ENCODE measurements at places on chromosomes 6 and 20.

GRCh38 chr6:163583558-163583957 is 169.0 kb downstream of the QKI start:
- DNase-seq: no peak

DNA sequence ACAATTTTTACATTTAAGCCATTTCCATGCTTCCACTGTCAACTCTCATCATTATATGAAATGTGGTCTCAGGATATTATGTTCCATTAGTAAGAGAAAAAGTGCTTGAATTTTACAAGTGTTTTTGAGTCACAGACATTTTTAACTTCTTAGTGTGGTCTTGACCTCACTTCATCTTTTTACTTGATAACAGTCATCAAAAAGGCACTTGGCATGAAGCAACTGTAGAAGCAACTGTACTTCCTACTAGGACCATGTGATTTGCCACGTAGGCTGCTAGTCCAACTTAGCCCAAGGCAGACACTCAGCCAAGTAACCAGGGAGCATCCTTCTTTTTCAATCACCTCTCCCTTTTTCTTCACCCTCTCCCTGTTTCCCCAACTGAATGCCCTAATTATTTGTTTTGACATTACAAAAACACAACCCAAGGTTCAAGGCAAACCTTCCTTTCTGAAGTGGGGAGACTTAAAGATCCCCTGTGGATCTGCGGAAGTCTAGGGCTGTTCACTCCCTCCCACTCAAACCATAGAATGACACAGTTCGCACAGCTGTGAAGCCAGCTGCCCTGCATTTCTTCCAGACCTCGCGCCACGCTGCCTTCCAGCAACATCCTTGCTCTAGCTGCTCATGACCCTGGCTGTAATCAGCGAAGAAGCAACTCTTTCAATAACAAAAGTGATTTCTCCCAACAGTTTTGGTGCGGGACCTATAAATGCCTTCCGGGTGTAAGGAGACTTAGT is 45.0 kb downstream of the PHACTR1 start:
- DNase-seq: no peak

DNA sequence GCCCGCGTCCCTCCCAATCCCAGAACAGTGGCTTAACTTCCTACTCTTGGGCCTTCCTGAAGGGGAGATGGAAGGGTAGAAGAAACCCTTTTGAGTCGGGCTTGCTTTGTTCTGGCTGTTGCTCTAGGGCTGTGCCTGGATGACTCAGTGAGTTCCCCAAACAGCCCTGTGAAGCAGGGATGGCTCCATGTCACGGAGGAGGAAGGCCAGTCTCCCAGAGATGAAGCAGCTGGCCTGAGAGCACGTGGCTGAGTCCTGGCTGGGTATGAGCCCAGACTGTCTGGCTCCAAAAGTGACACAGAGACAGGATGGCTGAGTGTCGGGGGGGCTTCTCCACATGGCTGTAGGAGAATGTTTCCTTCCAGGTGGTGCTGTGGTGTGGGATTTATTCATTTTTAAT is 4.6 kb downstream of the SYTL3 start:
- DNase-seq: no peak

- DNase-seq: no peak
These were observed 48.1 kb downstream of the JPH2 start for GRCh38 chr20:44138867-44139266.

GRCh38 chr6:149729824-149730223 is 11.9 kb upstream of the LATS1 start:
- no peak for DNase-seq

DNA sequence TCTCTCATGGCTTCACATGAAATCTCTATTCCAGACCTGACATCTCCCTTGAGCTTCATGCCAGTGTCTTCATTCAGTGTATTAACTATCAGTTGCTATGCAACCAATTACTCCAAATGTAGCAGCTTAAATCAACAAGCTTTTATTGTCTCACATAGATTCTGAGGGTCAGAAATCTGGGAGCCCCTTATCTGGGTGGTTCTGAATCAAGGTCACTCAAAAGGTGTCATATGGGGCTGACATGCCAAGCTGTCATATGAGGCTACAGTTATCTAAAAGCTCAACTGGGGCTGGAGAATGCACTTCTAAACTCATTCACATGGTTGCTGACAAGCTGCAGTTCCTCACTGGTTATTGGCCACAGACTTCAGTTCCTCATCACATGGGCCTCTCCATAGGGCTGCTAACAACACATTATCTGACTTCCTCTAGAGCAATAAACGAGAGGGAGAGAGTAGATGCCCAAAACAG is 7.3 kb upstream of the CGA start:
- DNase-seq: no peak

- no peak for DNase-seq
These were observed 38.5 kb downstream of the SUN5 start for GRCh38 chr20:32965581-32966373.

- DNase-seq: no peak
These were observed 123.0 kb downstream of the AIG1 start for GRCh38 chr6:143183666-143184065.

DNA sequence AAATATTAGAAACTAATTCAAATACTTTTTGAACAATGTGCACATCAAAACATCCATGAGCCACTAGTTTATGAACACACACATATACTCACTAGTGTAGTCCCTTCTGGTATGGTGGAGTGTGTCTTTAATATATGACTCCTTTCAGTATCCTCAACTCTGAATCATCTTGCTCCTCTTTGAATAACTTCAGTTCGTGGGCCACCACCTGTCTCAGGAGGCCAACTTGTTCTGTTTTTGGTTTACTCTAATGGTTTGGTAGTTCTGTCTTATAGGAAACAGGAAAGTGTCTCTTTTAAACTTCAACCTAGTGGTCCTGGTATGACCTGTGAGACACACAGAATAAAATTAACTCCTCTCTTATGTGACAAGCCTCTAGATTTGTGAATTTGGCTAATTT is 55.6 kb downstream of the ZNF292 start:
- no peak for DNase-seq

DNA sequence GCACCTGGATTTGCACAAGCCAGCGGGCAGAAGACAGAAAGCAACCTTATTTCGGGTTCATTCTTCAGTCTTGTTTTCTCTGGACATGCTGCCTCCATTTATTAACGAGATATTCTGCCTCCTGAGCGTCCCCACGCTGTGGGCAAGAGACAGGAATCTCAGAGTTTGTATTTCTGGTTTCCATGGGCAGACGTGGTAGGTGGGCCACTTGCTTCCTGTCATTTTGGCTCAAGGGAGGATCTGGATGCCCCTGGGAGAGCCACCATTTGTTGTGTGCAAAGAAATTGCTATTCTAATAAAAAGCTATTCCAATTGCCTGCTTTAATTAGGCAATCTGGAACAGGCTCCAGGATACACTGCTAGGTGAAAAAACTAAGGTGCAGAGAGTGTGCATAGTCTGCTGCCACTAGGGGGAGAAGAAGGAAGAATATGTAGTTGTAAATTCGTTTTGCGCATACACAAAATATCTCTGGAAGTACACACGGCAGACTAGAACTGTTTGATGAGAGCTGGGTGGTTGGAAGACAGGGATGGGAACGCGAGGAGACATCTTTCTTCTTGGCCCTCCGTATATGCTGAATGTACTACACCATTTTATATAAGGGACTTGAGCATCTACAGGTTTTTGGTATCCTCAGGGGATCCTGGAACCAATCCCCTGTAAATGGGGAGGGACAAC is 30.1 kb upstream of the SLC16A10 start:
- DNase-seq: peak; percentile 45

DNA sequence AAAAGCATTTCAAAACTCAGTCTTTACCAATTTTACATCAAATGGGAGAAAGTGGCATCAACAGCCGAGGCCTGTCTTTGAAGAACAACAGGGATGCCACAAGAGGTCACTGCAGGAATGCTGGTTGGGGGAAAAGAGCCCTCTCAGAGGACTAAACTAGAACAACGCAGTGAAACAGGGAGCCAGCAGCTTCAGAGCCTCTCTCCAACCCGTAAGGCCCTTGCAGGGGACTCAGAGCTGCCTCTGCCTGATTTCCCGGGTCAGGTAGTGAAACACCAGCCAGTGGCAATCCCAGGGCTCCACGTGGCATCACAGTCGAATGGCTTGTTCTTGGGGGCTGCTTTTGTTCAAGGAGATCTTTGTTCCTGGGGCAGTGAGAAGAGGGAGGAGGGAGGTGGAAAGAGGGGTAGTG is 55.0 kb upstream of the KCNK16 start:
- DNase-seq: no peak

GRCh38 chr20:25399037-25399430 is 8.4 kb upstream of the ABHD12 start:
- DNase-seq: peak; percentile 9

GRCh38 chr20:23020230-23021018 is 14.7 kb upstream of the SSTR4 start:
- DNase-seq: no peak

DNA sequence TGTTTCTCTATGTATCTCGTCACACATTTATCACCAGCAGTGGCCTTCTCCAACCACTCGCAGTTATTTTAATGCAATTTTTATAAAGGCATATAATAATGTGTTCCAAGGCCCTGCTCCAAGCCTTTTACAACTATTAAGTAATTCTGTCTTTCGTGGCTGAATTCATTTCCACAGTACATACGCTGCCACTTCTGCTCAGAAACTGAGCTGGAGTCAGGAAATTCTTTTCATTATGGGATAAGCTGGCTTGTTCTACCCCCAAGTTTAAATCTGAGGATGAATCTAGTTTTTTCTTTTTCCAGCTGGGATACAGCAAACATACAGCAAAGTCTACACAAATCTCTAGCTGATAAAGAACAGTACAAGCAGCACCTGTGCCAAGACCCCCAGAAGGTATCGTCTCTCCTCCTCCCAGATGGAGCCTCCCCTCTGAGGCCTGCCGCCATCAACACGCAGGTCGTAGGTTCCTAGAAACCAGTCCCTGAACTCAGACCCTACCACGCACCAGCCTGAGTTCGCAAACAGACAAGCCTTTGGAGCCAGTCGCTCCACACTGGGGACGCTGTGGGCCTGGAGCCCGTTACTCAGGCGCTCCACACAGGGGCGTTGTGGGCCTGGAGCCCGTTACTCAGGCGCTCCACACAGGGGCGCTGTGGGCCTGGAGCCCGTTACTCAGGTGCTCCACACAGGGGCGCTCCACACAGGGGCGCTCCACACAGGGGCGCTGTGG is 263.5 kb downstream of the THBS2 start:
- no peak for DNase-seq

- no peak for DNase-seq
These were observed 174.5 kb downstream of the LINC00237 start for GRCh38 chr20:20931632-20932031.

GRCh38 chr6:164014346-164015087 is 600.0 kb downstream of the QKI start:
- no peak for DNase-seq

DNA sequence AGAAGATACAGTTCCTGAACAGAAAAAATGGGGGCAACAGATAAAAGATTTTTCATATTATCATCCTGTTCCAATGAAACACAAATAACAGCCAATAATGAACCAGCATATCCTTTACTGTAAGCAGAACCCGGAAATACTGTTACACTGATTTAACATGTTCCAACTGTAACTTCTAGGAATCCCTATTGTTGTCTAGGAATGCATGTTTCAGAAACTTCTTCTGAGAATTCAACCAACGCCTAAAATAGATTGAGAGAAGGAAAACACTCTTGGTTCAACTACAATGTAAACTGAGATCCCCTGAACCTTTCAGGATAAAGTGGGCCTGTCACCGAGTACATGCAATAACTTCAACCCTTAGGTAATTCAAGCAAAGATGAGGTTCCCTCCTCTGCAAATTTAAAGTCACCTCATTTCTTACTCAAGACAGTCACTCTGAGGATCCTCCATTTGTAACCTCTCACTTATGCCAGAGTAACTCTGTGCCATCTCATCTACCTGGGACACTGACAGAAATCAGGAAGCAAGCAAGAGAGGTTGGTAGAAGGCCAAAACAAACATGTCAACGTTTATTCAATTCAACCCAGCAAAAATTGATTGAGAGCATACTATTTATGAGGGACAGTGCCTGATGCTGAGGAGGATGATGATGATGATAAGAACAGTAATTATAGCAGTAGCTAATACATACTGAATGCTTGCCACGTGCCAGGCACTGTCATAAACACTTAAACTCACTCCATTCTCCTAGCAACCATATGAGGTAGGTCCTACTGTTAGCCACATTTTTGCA is 14.1 kb downstream of the UBE3D start:
- no peak for DNase-seq

DNA sequence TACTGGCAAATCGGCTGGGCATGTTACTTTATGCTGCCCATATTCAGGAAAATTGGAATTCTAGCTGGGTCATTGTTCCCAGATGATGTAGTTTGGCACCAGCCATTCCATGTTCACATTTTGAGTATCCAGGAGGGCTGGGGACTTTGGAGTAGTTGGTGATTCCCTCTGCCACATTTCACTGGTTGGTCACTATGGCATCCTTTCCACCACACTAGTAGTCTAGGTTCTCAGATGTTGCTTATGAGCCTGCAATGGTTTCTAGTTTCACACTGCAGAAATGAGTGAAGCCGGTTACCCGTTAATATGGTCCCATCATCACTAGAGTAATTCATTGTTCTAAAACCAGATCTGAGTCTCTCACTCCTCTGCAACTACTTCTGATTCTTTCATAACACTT is 4.6 kb downstream of the PTPN1 start:
- no peak for DNase-seq

DNA sequence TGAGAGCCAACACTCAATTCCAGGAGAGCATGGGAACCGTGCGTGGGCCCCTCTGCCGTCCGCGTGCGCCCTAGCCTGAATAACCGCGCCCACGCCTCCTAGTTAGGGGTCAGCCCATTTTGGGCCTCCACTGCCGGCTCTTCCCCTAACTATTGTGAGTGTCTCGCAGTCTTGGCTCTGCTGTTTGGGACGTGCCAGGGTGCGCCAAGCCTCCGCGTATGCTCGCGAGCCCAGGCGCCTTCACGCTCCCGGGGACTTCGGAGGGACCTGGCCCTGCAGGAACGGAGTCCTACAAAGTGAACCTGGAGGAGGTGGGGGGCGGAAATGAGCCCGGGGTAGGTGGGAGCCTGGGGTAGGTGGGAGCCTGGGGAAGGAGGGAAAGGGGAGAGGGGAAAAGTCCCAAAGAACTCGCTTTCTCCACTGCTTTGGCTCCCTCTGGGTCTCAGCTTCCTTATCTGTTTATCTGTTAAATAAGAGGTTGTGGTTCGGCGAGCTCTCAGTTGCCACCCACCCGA is 873 bp upstream of the GCM2 start:
- no peak for DNase-seq

DNA sequence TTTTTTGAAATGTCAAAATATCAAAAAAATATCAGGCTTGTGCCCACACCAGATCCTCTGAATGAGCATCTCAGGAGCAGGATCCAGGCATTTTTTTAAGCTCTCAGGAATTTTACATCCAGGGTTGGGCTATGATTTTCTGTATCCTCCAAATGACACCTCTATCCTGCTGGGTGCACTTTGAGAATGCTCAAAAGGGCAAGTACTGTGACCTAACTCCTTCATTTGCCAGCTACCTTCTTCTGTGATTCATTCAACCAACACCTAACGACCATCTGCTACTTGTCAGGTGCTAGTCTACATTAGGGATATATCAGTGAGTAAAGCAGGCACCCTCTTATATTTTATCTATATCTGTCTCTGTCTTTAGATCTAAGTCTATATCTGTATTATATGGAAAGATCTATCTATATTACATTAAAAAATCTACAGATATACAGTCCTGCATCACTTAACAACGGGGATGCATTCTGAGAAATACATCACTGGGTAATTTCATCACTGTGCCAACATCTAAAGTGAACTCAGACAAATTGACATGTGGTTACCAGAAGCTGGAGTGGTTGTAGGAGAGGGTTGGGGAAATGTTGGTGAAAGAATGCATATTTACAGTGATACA is 131.6 kb downstream of the KIF16B start:
- no peak for DNase-seq

GRCh38 chr6:16187176-16187575 is 51.2 kb upstream of the GMPR start:
- DNase-seq: no peak

GRCh38 chr20:2900845-2901592 is 27.7 kb downstream of the PTPRA start:
- DNase-seq: no peak
